Psoas muscle (tissue), 8 donors: ENCODE measurements at places on chromosomes 1 and 21.

- DNase-seq, result no peak
These were observed 691 bp downstream of the UTP11 start for GRCh38 chr1:38013227-38013622.

DNA sequence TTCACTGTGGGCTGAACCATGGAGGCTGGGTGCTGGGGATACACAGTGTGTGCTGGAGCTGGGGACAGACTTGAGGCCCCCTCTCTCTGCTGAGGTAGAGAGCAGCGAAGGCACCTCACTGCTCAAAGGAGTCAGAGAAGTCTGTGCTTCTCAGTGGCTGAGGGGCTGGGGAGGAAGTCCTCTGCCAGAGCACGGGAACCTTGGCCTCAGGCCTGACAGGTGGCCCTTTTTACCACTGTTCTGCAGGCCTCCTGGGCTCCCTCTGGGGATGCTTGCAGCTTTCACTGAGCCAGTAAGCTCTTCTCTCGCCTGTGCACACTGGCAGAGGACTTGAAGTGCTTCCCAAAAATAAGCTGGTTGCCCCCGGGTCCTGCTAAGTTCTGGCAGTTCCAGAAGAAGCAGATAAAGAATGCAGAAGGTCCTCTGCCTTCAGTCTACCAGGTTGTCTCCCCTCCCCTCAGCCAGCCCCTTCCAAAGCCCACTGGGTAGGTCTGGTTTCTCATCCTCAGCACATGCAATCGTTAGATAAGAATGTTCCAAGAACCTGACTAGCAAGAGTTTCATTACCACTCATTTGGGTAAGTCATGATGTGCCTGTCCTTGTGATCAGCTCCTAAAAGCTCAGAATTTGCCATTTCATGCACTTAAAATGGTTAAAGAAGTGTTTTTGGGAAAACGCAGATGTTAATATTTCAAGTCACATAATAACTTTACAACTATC, 53.9 kb downstream of the TENT5C start:
- no peak for DNase-seq

DNA sequence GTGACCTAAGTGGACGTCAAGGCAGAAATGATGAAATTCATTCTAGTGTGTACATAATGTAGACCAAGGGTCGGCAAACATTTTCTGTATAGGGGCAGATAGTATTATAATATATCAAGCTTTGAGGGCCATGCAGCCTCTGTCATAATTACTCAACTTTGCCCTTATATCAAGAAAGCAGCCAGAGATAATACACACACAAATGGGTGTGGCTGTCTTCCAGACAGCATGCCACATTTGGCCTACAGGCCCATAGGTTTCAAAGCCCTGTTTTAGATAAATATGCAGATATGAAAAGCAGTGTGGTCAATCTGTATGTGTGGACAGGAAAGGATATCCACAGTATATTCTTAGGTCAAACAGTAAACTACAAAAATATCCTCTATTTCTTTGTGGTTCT, 320.1 kb upstream of the FMN2 start:
- DNase-seq, result no peak

DNA sequence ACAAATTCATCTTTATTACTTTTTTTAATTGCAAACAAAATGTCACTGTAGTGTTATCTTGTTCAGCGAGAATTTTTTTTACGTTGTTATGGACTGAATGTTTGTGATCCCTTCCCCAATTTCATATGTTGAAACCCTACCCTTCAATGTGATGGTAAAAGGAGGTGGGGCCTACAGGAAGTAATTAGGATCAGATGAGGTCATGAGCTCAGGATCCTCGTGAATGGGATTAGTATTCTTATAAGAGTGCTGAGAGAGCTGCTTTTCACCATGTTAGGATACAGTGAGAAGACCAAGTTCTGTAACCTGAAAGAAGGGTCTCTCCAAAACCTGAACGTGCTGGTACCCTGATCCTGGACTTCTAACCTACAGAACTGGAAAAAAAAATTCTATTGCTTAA, 646.0 kb upstream of the TMPRSS15 start:
- DNase-seq, result no peak

- DNase-seq, result peak; percentile 18
These were observed 88.0 kb upstream of the SLFNL1 start for GRCh38 chr1:41109310-41110197.

DNA sequence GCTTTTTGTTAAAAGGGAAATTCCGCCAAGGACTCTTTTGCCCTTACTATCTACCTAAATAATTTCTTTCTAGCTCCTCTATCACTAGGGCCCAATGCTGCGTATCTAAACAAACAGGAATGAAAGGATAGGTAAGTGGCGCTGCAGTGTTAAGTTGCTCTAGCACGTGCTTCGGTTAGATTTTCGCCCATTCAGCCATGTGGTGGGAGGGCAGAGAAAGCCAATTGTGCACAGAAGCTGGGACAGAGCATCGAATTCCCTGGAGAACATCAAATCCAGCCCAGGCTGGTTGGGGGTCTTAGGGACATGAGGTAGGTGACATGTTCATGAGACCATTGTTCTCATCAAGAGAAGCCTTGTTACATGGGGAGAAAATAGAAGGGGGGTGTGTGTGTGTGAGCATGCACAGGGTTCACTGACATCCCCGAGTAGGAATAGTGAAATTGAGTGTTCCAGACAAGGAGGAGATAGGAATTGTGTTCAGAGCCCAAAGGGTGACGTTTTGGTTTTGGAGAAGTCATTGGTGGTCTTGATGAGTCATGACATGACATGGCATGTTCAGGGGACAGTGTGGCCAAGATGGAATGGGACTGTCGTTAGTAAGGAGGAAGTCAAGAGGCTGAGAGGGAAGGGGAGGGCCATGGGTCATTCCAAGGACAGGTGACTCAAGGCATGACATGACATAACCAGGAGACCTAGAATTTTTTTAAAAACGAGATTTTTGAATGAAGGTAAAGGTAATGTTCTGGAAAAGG, 107.1 kb downstream of the TLR5 start:
- DNase-seq, result no peak
